ENCODE measurements at places on chromosomes 11 and 22.
A peak's percentile ranks its signal among the peaks of the same experiment; 100 is the strongest.

DNA sequence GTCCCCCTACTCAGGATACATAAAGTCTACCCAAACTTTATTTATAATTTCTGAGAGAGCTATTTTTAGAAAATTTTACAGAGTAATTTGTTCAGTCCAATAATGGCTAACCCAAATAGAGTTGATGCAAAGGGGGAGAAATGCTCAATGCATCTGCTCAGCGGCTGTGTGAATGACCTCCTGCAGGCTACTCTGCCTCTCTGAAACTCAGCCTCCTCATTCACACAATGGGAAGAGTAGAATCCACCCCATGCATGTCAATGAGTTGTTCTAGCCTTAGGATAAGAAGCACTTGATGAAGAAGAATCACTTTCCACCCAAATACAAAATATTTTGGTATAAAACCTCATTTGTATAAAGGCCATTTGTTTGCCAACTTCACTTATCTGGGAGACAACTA, 1204.0 kb downstream of the LRRC4C start:
- no peak for DNase-seq

- DNase-seq: peak; percentile 5
These were observed 53.5 kb upstream of the MYEOV start for GRCh38 chr11:69240332-69241074.

- no peak for DNase-seq
These were observed 68.7 kb upstream of the SYN3 start for GRCh38 chr22:33126881-33127280.

- DNase-seq: no peak
These were observed 55.2 kb downstream of the PPFIBP2 start for GRCh38 chr11:7569044-7569443.

GRCh38 chr11:16154715-16155396, 201.5 kb downstream of the SOX6 start:
- no peak for DNase-seq

DNA sequence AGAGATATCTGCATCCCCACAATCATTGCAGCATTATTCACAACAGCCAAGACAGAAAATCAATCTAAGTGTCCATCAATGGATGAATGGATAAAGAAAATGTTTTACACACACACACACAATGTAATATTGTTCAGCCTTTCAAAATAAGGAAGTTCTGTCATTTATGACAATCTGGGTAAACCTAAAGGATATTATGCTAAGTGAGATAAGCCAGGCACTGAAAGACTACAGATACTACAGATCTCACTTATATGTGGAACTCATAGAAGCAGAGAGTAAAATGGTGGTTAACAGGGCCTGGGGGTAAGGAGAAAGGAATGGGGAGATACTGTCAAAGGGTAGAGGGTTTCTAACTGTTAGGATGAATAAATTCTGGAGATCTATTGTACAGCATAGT, 36.0 kb upstream of the EED start:
- DNase-seq: no peak

- DNase-seq: no peak
These were observed 15.6 kb downstream of the IGF2 start for GRCh38 chr11:2123628-2123960.
